ENCODE measurements at places on chromosomes 6 and 20. TPM values are rescaled to one million over a fixed set of nuclear protein-coding genes. Genes with fewer than 3 reads are reported as not detected.

DNA sequence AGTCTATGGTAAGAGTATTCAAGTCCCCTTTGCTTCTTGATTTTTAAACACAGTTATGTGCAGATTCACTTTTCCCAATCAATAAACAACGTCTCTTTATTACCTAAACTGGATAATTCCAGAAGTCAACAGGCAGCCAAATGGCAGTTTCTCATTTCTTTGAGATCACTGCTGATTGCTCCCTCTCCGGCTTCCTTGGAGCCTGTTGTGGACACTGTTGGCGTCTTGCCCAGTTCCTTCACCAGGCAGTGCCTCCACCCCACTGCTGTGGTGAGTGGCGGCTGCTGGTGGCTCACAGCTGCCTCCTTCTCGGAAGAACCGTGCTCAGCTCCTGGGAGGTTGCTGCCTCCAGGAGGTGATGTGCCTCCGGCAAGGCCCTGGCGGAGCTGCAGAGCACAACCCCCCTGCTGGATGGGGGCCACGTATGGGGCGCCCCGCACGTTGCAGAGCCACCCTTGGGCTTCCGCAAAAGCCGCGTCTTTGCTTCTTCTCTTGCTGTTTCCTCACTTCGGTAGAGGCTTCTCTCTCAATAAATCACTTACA is 105.1 kb upstream of the CNKSR3 start:
- no peak overlapping the region for H3K27ac ChIP-seq
- no peak overlapping the region for H3K4me3 ChIP-seq
- no peaks in the 10 kb centered on the region for H3K36me3 ChIP-seq
- no peaks in the 10 kb centered on the region for H3K27me3 ChIP-seq

- H3K4me1 ChIP-seq, result no peaks in the 10 kb centered on the region
- no peak overlapping the region for H3K27ac ChIP-seq
- no peaks in the 10 kb centered on the region for H3K27me3 ChIP-seq
- H3K4me3 ChIP-seq, result no peak overlapping the region
- no peaks in the 10 kb centered on the region for H3K36me3 ChIP-seq
- no peak for DNase-seq
Observed at GRCh38 chr6:76683985-76684384, 611.5 kb upstream of the IMPG1 start.

TREML2 gene
- total RNA-seq, result 25.8 TPM

HMGCLL1 gene
- not detected for total RNA-seq

GRCh38 chr6:70874181-70874913 is 82.5 kb downstream of the B3GAT2 start:
- no peak overlapping the region for H3K27ac ChIP-seq
- no peak for DNase-seq
- H3K36me3 ChIP-seq, result peaks cover 2% of the 10 kb centered on the region
- peaks cover 26% of the 10 kb centered on the region for H3K27me3 ChIP-seq
- H3K4me1 ChIP-seq, result no peaks in the 10 kb centered on the region

- H3K4me1 ChIP-seq, result peaks cover 37% of the 10 kb centered on the region
- H3K4me3 ChIP-seq, result no peak overlapping the region
- DNase-seq, result no peak
- H3K27me3 ChIP-seq, result no peaks in the 10 kb centered on the region
- H3K27ac ChIP-seq, result no peak overlapping the region
Observed at GRCh38 chr20:33551778-33552177, 61.9 kb downstream of the CBFA2T2 start.

- H3K36me3 ChIP-seq, result no peaks in the 10 kb centered on the region
- no peak overlapping the region for H3K27ac ChIP-seq
- H3K4me1 ChIP-seq, result no peaks in the 10 kb centered on the region
- no peak overlapping the region for H3K4me3 ChIP-seq
- DNase-seq, result no peak
- no peaks in the 10 kb centered on the region for H3K27me3 ChIP-seq
Observed at GRCh38 chr6:121726596-121726995, 291.1 kb downstream of the GJA1 start.

- no peak for DNase-seq
- peaks cover 38% of the 10 kb centered on the region for H3K36me3 ChIP-seq
- no peak overlapping the region for H3K27ac ChIP-seq
- no peaks in the 10 kb centered on the region for H3K27me3 ChIP-seq
Observed at GRCh38 chr6:20652299-20653084, 118.2 kb downstream of the CDKAL1 start.

- H3K4me1 ChIP-seq, result peaks cover 1% of the 10 kb centered on the region
- peaks cover 2% of the 10 kb centered on the region for H3K27me3 ChIP-seq
- DNase-seq, result no peak
- no peaks in the 10 kb centered on the region for H3K36me3 ChIP-seq
- H3K4me3 ChIP-seq, result no peak overlapping the region
Observed at GRCh38 chr20:54340667-54341081, 132.8 kb downstream of the PFDN4 start.

DNA sequence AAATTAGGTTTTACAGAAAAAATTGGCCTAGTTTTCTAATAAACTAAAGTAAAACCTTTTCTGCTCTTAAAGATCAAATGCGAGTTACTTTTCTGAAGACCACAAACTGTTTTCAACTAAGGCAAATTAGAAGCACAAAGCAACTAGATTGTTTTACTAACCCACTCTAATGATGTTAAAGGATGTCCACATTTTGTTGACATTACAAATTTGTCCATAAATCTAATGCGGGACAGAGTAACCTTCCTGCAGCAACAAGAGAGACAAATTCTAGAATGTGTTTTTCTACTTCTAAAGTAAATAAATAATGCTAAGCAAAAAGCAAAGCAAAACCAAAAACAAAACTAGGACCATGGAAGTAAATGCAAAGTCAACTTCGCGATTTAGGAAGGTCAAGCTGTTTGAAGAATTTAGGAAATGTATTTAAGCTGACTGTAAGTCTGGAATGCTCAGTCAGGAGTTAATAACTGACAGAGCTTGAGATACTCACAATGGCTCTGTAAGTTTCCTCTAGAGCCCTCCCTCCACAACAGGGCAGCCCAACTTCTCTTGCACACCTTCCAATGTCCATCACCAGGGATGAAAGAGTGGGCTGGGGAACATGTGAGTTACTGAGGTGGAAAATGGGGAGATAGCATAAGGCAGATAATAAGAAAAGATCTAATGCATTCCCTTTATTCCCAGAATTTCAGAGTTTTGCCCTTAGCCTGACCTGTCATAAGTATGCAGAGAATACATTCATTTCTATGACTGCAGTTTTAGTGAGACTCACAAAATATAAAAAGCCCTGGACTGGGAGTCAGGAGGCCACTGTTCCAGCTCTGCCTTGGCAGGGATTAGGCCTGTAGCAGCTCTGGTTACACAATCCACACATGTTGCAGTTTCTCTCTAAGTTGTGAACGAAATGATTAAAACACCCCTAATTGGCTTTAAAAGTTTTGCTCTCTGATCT is 158.8 kb downstream of the FOXA2 start:
- no peak overlapping the region for H3K4me3 ChIP-seq
- H3K4me1 ChIP-seq, result no peaks in the 10 kb centered on the region
- DNase-seq, result no peak

- H3K27ac ChIP-seq, result no peak overlapping the region
- H3K36me3 ChIP-seq, result no peaks in the 10 kb centered on the region
- peaks cover 8% of the 10 kb centered on the region for H3K4me1 ChIP-seq
- no peaks in the 10 kb centered on the region for H3K27me3 ChIP-seq
Observed at GRCh38 chr20:23341073-23341472, 9.5 kb upstream of the NXT1 start.

- no peaks in the 10 kb centered on the region for H3K4me1 ChIP-seq
- no peaks in the 10 kb centered on the region for H3K27me3 ChIP-seq
- no peak overlapping the region for H3K4me3 ChIP-seq
Observed at GRCh38 chr6:141349710-141350109, 783.0 kb upstream of the GJE1 start.

- no peak overlapping the region for H3K27ac ChIP-seq
- DNase-seq, result no peak
- H3K4me3 ChIP-seq, result no peak overlapping the region
- peaks cover 41% of the 10 kb centered on the region for H3K4me1 ChIP-seq
- no peaks in the 10 kb centered on the region for H3K27me3 ChIP-seq
- H3K36me3 ChIP-seq, result peaks cover 63% of the 10 kb centered on the region
Observed at GRCh38 chr6:149109397-149110070, 208.0 kb upstream of the TAB2 start.

FOXA2 gene
- total RNA-seq, result not detected

GRCh38 chr6:20266851-20267608 is 54.8 kb upstream of the MBOAT1 start:
- peaks cover 5% of the 10 kb centered on the region for H3K4me1 ChIP-seq
- H3K4me3 ChIP-seq, result no peak overlapping the region
- H3K36me3 ChIP-seq, result peaks cover 2% of the 10 kb centered on the region
- peaks cover 21% of the 10 kb centered on the region for H3K27me3 ChIP-seq
- no peak overlapping the region for H3K27ac ChIP-seq
- DNase-seq, result no peak

GRCh38 chr6:69988458-69989126 is 122.2 kb downstream of the COL19A1 start:
- H3K36me3 ChIP-seq, result no peaks in the 10 kb centered on the region
- H3K27ac ChIP-seq, result no peak overlapping the region
- H3K4me1 ChIP-seq, result no peaks in the 10 kb centered on the region
- H3K27me3 ChIP-seq, result peaks cover 5% of the 10 kb centered on the region
- no peak for DNase-seq

GRCh38 chr6:117352466-117353081 is 73.2 kb downstream of the ROS1 start:
- peaks cover 14% of the 10 kb centered on the region for H3K27me3 ChIP-seq
- H3K36me3 ChIP-seq, result no peaks in the 10 kb centered on the region
- H3K4me1 ChIP-seq, result no peaks in the 10 kb centered on the region
- DNase-seq, result no peak
- no peak overlapping the region for H3K27ac ChIP-seq

DNA sequence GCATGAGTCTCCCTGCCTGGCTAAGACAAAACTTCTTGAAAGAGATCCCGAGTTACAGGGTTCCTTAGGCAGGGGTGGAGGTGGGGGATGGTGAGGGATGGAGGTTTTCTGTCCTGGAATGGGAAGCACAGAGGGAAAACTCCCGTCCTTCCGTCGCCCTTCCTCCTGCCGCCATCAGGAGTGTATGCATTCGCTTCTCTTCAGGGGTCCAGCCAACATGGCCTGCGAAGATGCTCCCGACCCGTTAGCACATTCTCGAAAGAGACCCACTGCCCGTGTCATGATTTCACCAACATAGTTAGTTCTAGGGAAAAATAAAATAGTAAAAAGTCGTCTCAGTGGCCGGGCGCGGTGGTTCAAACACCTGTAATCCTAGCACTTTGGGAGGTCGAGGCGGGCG is 37.1 kb downstream of the KIF25 start:
- H3K27ac ChIP-seq, result no peak overlapping the region
- H3K4me1 ChIP-seq, result peaks cover 3% of the 10 kb centered on the region
- H3K27me3 ChIP-seq, result peaks cover 11% of the 10 kb centered on the region
- DNase-seq, result no peak
- no peaks in the 10 kb centered on the region for H3K36me3 ChIP-seq
- H3K4me3 ChIP-seq, result no peak overlapping the region

GLP1R gene
- total RNA-seq, result not detected

- no peak overlapping the region for H3K4me3 ChIP-seq
- no peaks in the 10 kb centered on the region for H3K4me1 ChIP-seq
- H3K27ac ChIP-seq, result no peak overlapping the region
- H3K36me3 ChIP-seq, result peaks cover 2% of the 10 kb centered on the region
Observed at GRCh38 chr6:20770773-20771172, 236.5 kb downstream of the CDKAL1 start.

DNA sequence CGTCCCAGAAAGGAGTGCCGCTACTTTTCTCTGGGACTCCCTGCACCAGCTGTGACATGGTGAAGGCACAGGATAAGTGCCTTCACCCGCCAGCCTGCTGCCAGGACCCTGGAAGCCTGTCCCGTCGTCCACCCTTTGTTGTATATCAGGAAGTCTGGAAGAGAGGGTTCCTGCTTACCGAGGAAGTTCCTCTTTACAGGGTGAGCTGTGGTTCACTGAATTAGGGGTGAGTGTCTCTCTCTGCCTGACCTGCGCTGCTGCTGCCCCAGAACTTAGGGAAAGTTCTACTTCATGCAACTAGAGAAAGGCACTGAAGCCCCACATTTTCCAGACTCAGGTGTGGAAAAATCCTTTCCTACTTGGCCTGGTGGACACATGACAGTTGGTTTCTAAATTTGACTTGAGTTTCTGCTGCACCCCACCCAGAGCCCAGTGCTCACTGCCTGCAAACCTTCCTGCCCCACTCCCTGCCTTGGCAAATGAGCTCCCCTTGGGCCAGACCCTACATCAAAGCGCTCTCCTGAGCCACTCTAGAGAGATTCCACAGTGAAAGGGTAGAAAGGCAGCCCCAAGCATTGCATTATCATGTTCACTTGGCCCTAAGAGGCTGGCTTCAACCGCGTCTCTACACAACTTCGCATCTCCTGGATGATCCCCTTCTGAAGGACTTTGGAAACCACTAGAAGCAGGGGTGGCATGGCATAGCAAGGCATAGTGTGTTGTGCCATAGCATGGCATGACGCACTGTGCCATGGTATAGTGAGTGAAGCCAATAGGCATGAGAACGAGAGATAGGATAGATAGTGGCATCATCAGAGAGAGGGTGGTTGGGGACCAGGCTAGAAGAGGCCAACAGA is 215.8 kb upstream of the CDYL start:
- no peak for DNase-seq
- no peak overlapping the region for H3K4me3 ChIP-seq
- H3K36me3 ChIP-seq, result no peaks in the 10 kb centered on the region
- no peaks in the 10 kb centered on the region for H3K4me1 ChIP-seq
- no peaks in the 10 kb centered on the region for H3K27me3 ChIP-seq

DNA sequence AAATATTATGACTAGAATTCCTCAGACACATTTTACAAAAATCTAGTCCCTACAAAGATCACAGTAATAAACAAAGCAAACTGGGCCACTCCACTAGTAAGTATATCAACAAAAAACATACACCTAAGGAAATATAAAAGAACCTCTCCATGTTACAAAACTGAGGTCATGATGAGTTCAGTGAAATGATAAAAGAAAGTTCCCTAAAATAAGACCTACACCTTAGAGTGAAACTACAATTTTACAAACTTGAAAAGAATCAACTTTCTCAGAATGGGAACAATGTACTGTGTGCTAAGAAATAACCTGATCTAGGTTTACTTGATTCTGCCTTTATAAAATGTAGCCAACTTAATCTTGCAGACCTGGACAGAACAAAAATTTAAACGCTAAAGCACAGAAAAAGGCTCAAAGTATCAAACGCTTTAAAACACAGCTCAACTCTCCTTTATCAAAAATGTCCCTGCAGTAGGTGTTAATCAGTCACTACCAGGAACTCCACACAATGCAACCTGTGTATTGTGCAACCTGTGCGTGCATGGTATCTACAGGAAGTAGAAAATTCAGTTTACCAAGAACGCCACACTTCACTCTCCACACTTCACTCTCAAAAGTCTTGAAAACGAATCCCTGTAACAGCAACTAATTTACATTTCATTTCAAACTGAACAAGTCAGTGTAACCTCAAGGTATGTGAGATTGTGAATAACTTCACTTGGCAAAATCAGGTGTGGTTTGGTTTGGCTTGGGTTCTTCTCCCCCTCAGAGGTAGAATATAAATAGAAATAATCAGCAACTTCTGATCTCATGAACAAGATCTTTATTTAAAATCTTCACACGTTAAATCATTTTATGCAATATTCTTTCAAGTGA is 1.8 kb downstream of the RALGAPA2 start:
- H3K36me3 ChIP-seq, result peaks cover 13% of the 10 kb centered on the region
- peaks cover 31% of the 10 kb centered on the region for H3K4me1 ChIP-seq
- peak; percentile 55 for DNase-seq
- H3K27me3 ChIP-seq, result no peaks in the 10 kb centered on the region
- peak overlapping the region; percentile 94 for H3K27ac ChIP-seq
- H3K4me3 ChIP-seq, result peak overlapping the region; percentile 89

DEFB124 gene
- total RNA-seq, result not detected
